ENCODE measurements at places on chromosomes 7 and 10.

GRCh38 chr7:2575046-2575732 lies 16.4 kb downstream of the IQCE start:
- no peaks in the 10 kb centered on the region for H3K4me1 ChIP-seq
- H3K4me3 ChIP-seq: no peak overlapping the region
- H3K36me3 ChIP-seq: peaks cover 62% of the 10 kb centered on the region
- H3K27me3 ChIP-seq: no peaks in the 10 kb centered on the region
- no peak for DNase-seq

GRCh38 chr10:26566525-26567350 lies 128.6 kb downstream of the APBB1IP start:
- DNase-seq: no peak
- no peaks in the 10 kb centered on the region for H3K36me3 ChIP-seq
- peaks cover 4% of the 10 kb centered on the region for H3K4me1 ChIP-seq
- peak overlapping the region; percentile 16 for H3K4me3 ChIP-seq
- no peaks in the 10 kb centered on the region for H3K27me3 ChIP-seq
- no peak overlapping the region for H3K27ac ChIP-seq

GRCh38 chr7:69464035-69464434 lies 134.2 kb upstream of the AUTS2 start:
- H3K4me3 ChIP-seq: no peak overlapping the region
- H3K36me3 ChIP-seq: no peaks in the 10 kb centered on the region
- no peak for DNase-seq
- no peaks in the 10 kb centered on the region for H3K4me1 ChIP-seq
- H3K27me3 ChIP-seq: no peaks in the 10 kb centered on the region

- no peak overlapping the region for H3K4me3 ChIP-seq
- no peaks in the 10 kb centered on the region for H3K27me3 ChIP-seq
- DNase-seq: no peak
- H3K36me3 ChIP-seq: no peaks in the 10 kb centered on the region
- peak overlapping the region; percentile 83 for H3K27ac ChIP-seq
These were observed 3.7 kb downstream of the IKZF1 start for GRCh38 chr7:50308203-50308531.

- H3K4me1 ChIP-seq: no peaks in the 10 kb centered on the region
- no peak for DNase-seq
- no peak overlapping the region for H3K27ac ChIP-seq
- H3K27me3 ChIP-seq: no peaks in the 10 kb centered on the region
- no peak overlapping the region for H3K4me3 ChIP-seq
These were observed 3.0 kb upstream of the CALHM3 start for GRCh38 chr10:103481974-103482531.

GRCh38 chr7:47313564-47313963 lies 268.3 kb downstream of the TNS3 start:
- H3K36me3 ChIP-seq: peaks cover 4% of the 10 kb centered on the region
- H3K4me3 ChIP-seq: no peak overlapping the region
- no peak overlapping the region for H3K27ac ChIP-seq
- no peaks in the 10 kb centered on the region for H3K27me3 ChIP-seq
- no peaks in the 10 kb centered on the region for H3K4me1 ChIP-seq

DNA sequence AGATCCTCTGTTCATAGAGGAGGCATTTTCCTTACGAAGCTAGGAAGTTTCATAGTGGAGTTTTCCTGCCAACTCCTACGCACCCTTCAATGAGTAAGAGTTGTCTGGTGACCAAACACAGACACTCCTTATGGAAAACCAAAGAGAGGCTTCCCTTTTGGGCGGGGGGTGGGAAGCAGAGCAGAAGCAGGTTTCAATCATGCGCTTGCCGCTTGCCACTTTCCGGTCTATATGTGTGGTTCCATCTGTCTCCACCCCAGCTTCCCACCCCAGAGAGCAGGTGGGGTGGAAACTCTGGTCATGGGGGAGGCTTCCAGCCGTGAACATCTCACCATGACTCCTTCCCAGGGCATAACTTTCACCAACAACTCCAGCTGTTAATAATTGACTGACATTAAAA lies 68.8 kb upstream of the GRB10 start:
- DNase-seq: no peak
- no peak overlapping the region for H3K4me3 ChIP-seq
- H3K27me3 ChIP-seq: no peaks in the 10 kb centered on the region
- no peaks in the 10 kb centered on the region for H3K4me1 ChIP-seq

DNA sequence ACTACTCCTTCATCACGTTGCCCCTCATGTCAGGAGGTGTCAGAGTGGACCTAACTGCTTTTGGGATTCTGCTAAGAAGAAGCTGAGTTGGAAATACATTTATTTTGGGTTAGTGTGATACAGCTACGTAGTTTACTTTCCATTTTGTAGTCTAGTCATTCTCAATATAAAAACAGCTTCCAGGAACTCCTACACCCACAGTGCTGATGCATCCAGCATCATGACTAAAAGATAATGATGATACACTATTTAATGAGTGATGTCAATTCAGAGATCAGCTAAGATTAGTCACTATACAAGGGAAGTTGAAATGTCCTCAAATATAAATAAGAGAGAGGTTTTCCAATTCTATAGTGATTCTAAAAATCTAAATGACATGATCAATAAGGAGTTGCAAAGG lies 264.2 kb upstream of the SLC26A5 start:
- H3K27me3 ChIP-seq: no peaks in the 10 kb centered on the region
- no peak overlapping the region for H3K27ac ChIP-seq

DNA sequence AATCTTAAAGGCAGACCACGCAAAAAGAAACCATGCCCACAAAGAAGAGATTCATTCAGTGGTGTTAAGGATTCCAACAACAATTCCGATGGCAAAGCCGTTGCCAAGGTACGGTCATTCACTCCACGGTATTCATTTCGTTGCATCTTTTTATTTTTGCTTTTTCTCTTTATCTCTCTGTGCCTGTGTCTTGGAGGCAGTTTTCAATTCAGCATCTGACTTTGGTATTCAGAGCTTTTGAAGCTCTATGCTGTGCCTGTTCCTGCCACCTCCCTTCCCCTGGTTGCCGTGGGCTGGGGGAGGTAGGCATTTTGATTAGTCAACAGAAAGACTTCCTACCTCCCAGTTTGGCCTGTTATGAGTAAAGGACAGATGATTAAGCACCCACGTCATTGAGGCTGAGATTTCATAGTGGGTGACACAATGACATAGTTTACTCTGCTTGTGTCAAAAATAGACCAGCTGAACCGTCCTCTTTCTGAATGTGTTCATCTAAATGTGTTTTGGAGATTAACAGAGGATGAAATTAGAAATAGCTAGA lies 149.5 kb downstream of the ARID5B start:
- peak overlapping the region; percentile 71 for H3K4me3 ChIP-seq
- peaks cover 100% of the 10 kb centered on the region for H3K4me1 ChIP-seq
- H3K27ac ChIP-seq: peak overlapping the region; percentile 97

DNA sequence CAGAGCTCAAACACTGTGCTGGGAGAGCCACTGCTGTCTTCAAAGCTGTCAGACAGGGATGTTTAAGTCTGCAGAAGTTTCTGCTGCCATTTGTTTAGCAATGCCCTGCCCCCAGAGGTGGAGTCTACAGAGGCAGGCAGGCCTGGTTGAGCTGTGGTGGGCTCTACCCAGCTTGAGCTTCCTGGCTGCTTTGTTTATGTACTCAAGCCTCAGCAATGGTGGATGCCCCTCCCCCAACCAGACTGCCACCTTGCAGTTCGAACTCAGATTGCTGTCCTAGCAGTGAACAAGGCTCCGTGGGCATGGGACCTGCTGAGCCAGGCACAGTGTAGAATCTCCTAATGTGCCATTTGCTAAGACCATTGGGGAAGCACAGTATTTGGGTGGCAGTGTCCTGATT lies 4.6 kb upstream of the CYP2C19 start:
- H3K4me3 ChIP-seq: no peak overlapping the region
- no peaks in the 10 kb centered on the region for H3K4me1 ChIP-seq
- H3K27ac ChIP-seq: no peak overlapping the region
- DNase-seq: no peak
- H3K36me3 ChIP-seq: no peaks in the 10 kb centered on the region

DNA sequence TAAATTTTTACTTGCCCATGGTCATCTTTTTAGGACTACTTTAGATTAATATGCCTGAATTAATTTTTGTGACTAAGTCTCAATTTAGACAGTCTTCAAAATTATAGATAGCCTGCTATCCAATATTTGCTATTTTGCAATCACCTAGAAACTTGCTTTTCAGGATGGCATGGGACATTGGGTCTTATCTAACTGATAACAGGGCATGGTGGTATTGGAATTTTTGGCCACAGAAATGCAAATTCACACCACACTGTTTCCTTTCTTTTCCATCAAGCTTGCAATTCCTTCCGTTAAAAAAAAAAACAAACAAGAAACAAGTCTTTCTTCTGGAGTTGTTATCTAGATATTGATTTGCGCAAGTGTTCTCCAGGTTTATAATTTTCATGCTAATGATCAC lies 8.8 kb downstream of the ARL5B start:
- H3K4me1 ChIP-seq: no peaks in the 10 kb centered on the region
- H3K27me3 ChIP-seq: no peaks in the 10 kb centered on the region
- no peak overlapping the region for H3K4me3 ChIP-seq

- H3K27me3 ChIP-seq: no peaks in the 10 kb centered on the region
- H3K4me3 ChIP-seq: no peak overlapping the region
- H3K4me1 ChIP-seq: no peaks in the 10 kb centered on the region
These were observed 1231.6 kb upstream of the CELF2 start for GRCh38 chr10:9786101-9786500.

- H3K4me3 ChIP-seq: no peak overlapping the region
- no peak for DNase-seq
- H3K36me3 ChIP-seq: no peaks in the 10 kb centered on the region
- H3K27me3 ChIP-seq: no peaks in the 10 kb centered on the region
These were observed 89.4 kb downstream of the LRRTM3 start for GRCh38 chr10:67015225-67015624.

DNA sequence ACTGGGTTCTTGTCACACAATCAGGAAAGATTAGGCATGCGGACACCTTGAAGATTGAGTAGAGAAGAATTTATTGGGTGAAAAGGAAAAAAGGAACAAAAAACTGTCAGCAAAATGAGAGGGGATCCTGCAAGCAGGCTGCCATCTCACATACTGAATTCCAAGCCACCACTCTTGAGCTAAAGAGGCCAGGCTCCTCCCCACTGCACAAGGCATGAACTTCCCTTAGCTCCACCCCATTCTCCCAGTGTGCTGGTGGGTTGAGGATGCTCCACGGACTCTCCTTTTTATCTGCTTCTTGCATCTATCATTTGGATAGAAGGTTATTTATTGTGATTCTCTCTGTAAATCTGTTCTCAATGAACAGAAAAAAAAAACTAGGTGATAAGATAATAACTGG lies 79.6 kb downstream of the ANKRD7 start:
- no peak overlapping the region for H3K27ac ChIP-seq
- no peaks in the 10 kb centered on the region for H3K27me3 ChIP-seq
- H3K36me3 ChIP-seq: no peaks in the 10 kb centered on the region
- DNase-seq: no peak

DNA sequence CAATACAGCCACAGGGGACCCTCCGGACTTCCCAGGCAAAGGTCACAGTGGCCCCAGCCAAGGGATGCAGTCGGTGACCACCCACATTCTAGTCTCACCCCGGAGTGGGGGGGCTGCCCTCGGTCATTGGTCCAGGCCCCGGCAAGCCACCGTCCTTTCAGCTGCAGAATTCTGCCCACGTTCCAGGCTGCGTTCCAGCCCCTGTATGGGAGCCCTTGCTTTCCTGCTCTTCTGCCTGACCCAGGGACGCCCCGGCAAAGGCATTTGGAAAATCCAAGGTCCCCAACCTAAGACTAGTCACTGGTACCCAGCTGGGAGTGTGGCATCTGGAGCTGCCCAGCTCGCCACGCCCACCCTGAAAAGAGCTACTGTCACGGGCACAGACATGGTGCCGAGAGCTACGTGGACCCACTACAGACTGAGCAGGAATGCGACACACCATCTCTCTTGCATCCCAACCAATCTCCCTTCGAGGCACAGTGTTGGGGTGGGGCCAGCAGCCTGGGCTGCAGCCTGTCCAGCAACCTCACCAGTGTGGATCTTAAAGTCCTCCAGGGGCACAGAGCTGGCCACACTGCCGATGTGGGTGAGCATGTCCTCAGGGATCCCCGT lies 18.6 kb downstream of the OGDHL start:
- no peaks in the 10 kb centered on the region for H3K4me1 ChIP-seq
- DNase-seq: no peak
- H3K36me3 ChIP-seq: no peaks in the 10 kb centered on the region
- H3K27ac ChIP-seq: no peak overlapping the region
- no peak overlapping the region for H3K4me3 ChIP-seq
